ENCODE measurements at places on chromosomes 6 and 20. TPM values are rescaled to one million over a fixed set of nuclear protein-coding genes. Genes with fewer than 3 reads are reported as not detected.

GRCh38 chr6:78583079-78583478 is 284.3 kb upstream of the IRAK1BP1 start:
- DNase-seq = no peak

GRCh38 chr6:144797881-144798589 is 512.9 kb downstream of the UTRN start:
- DNase-seq = no peak

DNA sequence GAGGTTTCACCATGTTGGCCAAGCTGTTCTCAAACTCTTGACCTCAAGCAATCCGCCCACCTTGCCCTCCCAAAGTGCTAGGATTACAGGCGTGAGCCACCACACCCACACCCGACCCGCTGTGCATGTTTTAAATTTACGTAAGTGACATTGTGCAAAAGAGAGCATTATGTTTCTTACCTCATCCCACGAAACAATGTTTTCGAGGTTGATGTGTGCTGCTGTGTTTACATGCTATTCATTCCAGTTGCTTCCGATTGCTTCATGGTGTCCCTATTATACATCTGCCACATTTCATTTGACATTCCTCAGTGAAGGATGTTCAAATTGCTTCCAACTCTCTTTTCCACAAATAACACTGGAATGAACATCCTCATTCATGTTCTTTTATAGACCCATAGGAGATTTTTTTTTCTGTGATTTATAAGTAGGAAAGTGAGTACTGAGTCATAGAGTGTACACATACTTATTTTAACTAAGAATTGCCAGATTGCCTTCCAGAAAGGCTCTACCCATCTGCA is 403.9 kb upstream of the JARID2 start:
- DNase-seq = peak; percentile 51

The FILIP1 gene
- polyA plus RNA-seq = 0.31 TPM

GRCh38 chr20:48154040-48154765 is 368.9 kb upstream of the SULF2 start:
- no peak for DNase-seq

The FLRT3 gene
- polyA plus RNA-seq = 2.8 TPM

GRCh38 chr6:152135755-152136448 is 328.4 kb downstream of the ESR1 start:
- no peak for DNase-seq

The CLIC5 gene
- polyA plus RNA-seq = 0.19 TPM

The HTR1B gene
- polyA plus RNA-seq = not detected

GRCh38 chr6:14335071-14335470 is 217.5 kb downstream of the CD83 start:
- no peak for DNase-seq

- DNase-seq = no peak
These were observed 97.9 kb downstream of the ZDHHC14 start for GRCh38 chr6:157478926-157479325.

The AIG1 gene
- 14.9 TPM for polyA plus RNA-seq

The EEF1A1 gene
- 8,307 TPM for polyA plus RNA-seq

The BCAS1 gene
- 36.4 TPM for polyA plus RNA-seq

DNA sequence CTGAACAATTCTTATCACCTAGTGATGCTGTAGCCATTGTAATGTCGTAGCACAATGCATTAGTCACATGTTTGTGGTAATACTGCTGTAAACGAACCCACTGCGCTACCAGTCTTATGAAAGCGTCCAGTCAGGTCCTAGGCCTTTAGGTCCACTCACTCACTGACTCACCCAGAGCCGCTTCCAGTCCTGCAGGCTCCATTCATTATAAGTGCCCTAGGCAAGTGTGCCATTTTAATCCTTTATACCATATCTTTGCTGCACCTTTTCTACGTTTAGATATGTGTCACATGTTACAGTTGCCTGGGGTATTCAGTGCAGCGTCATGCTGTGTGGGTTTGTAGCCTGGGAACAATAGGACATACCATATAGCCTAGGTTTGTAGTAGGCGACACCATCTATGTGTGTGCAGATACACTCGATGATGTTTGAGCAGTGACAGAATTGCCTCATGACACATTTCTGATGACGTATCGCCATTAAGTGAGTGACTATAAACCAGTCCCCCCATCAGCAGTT is 15.4 kb downstream of the IGF2R start:
- no peak for DNase-seq

The MUC21 gene
- 1.2 TPM for polyA plus RNA-seq

The SRSF12 gene
- 0.44 TPM for polyA plus RNA-seq

The PTCRA gene
- polyA plus RNA-seq = not detected

DNA sequence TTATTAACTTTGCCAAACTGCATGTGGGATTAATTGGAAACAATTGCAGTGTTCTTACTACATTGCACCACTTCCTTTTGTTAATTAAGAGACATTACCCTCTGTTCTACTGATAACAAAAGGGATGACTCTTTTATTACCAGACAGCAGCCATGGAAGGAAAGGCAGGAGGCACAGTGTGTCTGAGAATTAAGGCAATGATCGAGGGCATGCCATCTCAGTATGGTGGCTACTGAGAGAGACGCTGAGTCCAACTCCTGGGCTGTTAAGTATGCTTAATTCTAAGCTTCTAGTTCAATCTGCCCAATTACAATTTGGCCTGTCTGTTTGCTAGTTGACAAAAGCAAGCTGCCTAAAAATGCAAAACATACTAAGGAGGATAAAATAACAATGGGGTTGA is 227.4 kb downstream of the PHACTR1 start:
- no peak for DNase-seq

The IDH3B gene
- polyA plus RNA-seq = 65.2 TPM

GRCh38 chr6:106381881-106382280 is 21.4 kb downstream of the CRYBG1 start:
- DNase-seq = no peak

The GABRR2 gene
- polyA plus RNA-seq = 0.15 TPM

The TRIM31 gene
- 1.2 TPM for polyA plus RNA-seq

DNA sequence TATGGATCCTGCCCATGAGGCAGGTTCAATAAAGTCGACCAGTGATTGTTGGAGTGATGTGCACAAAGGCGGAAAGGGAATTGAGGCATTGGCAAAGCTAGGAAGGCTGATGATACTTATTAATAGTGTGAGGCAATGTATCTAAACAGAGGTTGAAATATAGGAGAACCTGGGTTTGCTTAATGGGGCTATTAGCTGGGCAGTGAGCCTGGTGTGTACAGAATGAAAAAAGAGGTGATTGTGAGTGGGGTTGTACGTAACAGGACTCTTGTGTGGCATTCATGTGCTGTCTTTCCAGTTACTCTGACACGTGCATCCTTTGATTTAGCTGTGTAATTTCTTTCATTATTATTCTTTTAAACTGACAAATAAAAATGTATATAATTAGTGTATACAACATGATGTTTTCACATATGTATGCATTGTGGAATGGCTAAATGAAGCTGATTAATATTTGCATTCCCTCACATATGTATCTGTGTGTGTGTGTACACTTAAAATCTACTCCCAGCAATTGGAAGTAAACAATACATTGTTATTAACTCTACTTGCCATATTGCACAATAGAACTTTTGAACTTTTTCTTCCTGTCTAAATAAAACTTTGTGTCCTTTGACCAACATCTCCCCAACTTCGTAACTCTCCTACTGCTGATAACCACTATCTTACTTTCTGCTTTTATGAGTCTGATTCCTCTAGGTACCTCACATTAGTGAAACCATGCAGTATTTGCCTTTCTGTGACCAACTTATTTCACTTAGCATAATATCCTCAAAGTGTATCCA is 220.5 kb upstream of the SLC35B3 start:
- DNase-seq = no peak

GRCh38 chr6:124546601-124547000 is 415.6 kb upstream of the RNF217 start:
- no peak for DNase-seq

GRCh38 chr20:16692442-16692841 is 37.4 kb upstream of the SNRPB2 start:
- DNase-seq = peak; percentile 16
